Caki2 (cell line): ENCODE measurements at places on chromosomes 4 and X.

- no peak for DNase-seq
Measured at GRCh38 chr4:154422152-154422551, 69.4 kb downstream of the DCHS2 start.

GRCh38 chr4:19776929-19777328 lies 474.8 kb upstream of the SLIT2 start:
- no peak for DNase-seq

DNA sequence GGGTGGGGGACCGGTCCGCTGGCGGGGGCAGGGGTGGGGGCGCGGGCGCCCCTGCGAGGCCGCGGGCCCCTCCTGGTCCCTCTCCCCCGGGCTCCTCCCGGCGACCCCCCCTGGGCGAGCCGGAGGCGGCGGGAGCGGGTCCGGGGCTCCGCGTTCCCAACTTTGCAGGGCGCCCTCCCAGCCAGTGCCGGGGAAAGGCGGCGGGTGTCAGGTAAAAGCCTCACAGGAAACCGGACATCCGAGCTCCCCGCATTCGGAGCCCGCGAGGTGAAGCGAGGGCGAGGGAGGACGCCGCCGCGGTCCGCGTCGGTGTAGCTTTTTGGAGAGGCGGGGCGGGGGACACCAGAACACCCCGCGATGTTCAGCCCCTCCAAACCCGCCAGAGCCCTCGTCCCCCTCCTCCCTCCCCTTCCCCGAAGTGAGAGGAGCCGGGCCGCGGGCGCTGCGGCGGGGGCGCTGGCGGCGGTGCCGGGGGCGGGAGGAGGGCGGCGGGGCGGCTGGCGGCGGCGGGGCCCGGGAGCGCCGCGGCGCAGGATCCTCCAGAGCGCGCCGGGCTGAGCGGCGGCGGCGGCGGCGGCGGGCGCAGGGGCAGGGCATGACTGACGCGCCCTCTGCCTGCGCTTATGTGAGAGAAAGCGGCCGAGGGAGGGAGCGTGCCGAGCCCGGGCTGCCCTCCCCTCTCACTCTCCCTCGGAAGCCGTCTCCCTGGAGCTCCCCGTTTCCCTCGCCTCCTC lies at the start of gene VEGFC:
Gene VEGFC, minus strand, starts transcription at position 597 of the 734 bp plus-strand sequence. CDS start 611 bp downstream, outside the sequence.
- DNase-seq = peak; percentile 54

DNA sequence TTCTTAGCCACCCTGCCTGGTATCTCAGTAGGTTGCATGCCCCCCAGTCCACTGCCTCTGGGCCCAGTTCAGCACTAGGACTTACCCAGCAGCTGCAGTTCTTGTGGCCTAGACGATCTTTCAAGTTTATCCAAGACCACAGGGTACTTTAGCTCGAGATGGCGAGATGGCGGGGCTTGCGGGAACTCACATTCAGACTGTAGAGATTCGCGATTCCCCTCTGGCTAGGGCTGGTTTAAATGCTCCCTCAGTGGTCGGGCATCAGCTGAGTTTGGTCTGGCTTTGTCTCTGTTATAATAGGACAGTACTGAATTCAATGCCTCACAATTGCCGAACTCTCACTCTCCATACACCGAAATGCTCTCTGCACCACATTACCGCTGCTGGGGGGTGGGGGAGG lies 18.4 kb upstream of the RFC1 start:
- DNase-seq = no peak

GRCh38 chr4:35925806-35926205 lies 318.5 kb downstream of the ARAP2 start:
- DNase-seq = no peak

- DNase-seq = no peak
Measured at GRCh38 chrX:45360571-45360970, 159.9 kb upstream of the DIPK2B start.

DNA sequence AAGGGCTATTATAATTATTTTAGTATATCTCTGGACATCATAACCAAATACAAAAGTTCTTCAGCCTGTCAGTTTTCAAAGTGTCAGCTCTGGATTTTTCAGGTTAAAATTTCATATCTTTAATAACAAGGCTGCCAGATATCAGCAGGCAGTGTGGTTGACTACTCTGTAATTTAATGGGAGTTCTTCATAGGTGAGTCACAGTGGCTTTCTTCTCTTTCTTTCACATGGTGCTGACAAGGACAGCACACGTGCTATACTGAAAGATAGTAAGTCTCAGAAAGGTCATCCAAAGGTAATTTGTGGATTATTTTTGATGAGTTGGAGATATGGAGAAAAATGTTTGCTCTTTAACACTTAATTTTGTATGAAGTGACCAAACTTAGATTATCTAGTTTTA lies 43.2 kb downstream of the GALNT7 start:
- peak; percentile 69 for DNase-seq

GRCh38 chr4:182683661-182684060 lies 233.5 kb downstream of the DCTD start:
- no peak for DNase-seq

GRCh38 chrX:69555481-69556041 lies 51.4 kb downstream of the NALF2 start:
- no peak for DNase-seq

DNA sequence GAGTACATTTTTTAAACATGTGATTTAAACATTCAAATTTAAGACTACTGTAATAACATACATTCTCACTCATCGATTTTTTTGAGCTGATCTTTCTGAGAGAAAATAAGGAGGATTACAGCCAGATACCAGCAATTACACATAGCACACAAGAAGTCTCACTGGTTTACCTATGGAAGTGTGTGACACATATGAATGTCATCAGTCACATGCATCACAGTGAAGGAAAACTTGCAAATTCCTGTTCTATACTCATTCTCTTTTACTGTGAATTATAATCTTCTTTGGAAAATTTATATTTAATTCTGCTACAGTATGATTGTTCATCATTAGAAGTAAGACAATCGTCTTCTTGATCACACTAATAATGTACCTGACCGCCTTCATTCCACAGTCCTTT lies 21.3 kb upstream of the BMP2K start:
- DNase-seq = no peak

- DNase-seq = no peak
Measured at GRCh38 chr4:26356081-26356501, 35.3 kb downstream of the RBPJ start.

DNA sequence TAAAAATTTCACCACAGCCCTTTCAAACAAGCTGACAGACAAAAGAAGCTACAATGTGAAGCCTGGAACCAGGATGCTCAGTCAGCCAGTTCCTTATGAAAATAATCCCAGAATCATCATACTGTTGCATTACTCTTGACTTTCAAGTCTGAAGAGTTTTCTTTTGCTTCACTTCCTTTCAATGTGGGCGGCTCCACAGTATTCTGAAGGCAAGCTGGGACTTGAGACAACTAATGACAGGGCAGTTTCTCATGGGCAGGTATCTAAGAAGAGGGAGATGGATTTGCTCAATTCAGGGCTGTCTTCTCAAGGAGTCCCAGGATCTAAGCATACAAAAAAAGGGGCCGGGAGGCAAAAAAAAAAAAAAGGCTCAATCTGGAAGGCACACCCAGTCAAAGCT lies 173.4 kb downstream of the PAPSS1 start:
- no peak for DNase-seq

DNA sequence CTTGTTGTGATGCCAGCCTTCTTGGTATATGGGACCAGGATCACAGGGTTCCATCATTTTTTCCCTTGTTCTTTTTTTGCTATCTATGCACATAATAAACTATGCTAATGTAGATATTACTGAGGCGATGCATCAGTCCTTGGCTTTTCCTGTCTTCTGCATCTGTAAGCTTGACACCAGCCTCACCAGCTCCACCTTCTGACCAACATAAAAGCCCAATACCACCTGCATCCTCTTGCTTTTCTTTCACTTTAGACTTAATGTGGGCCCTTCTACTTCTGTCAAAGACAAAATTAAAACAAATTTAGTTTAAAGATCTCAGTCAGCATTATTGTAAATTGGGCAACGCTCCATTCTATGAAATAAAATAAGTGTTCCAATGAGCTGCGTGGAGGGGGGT lies 1718.8 kb upstream of the PCDH10 start:
- no peak for DNase-seq

GRCh38 chr4:85298037-85298436 lies 176.9 kb upstream of the ARHGAP24 start:
- no peak for DNase-seq

- DNase-seq = no peak
Measured at GRCh38 chrX:30688641-30689040, 35.4 kb downstream of the GK start.

- DNase-seq = no peak
Measured at GRCh38 chrX:56763556-56764152, 34.6 kb downstream of the NBDY start.

DNA sequence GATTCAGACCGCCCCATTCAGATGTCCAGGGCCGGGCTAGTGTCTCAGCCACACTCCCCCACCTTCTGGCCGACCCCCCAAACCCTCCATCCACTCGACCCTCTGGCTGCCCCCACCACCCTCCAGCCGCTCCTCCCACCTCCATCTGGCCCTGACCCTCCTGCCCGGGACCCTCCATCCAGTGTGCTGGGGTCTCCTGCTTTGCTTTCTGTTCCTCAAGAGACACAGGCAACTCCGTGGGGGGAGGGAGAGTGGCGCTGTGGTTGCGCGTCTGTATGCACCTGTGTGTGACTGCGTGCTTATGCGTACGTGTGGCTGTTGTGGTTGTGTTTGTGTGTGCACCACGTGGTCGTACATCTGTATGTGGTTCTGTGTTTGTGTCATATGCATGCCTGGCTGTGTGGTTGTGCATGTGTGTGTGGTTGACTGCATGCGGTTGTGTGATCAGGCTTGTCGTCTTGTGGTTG lies 33.3 kb downstream of the CPLX1 start:
- no peak for DNase-seq

GRCh38 chr4:66766557-66766956 lies 778.7 kb downstream of the CENPC start:
- no peak for DNase-seq

DNA sequence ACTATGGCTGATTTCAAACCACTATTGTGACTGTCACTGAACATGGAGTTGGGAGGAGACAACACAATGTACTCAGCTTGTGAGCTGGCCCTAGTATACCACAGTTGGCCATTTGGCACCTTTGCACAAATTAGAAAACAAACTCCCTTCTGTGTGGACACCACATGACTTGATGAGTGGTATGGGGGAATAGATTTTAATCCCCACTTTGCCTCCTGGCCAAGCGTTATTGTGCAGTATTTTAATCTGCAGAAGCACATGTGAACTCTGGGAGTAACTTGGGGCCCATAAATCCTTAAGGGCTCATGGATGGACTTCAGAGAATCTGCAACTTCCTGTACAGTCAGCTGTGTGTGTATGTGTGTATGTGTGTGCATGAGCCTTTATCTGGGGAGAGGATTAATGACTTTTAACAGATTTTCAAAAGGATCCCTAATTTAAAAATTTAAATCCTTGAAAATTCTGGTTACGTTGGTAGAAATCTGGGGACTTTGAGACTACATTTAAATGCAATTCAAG lies 105.0 kb upstream of the PAQR3 start:
- no peak for DNase-seq

DNA sequence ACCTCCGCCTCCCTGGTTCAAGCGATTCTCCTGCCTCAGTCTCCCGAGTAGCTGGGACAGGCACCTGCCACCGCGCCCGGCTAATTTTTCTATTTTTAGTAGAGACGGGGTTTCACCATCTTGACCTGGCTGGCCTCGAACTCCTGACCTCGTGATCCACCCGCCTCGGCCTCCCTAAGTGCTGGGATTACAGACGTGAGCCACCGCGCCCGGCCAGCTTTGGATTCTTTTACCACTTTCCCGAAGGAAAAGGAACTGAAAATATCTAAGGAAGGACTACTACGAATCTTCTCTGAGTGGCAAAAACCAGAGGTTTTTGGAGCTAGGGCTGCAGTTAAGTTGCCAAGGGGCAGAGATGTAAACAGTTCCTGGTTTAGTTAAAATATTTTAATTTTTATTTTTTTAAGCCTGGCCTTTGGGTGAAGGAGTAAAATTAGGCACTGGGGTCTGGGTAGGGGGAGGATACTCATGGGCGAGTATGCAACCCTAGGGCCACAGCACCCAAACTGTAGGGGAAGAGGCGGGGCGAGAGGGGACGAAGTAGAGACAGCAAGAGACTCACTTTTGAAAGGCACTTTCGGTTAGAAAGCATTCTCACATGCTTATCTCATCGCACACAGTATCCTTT lies 525 bp upstream of the CISD2 start:
- DNase-seq = no peak

- DNase-seq = no peak
Measured at GRCh38 chrX:104376937-104377336, 122.2 kb upstream of the ESX1 start.

- DNase-seq = no peak
Measured at GRCh38 chrX:46258356-46258755, 286.9 kb downstream of the ZNF674 start.

DNA sequence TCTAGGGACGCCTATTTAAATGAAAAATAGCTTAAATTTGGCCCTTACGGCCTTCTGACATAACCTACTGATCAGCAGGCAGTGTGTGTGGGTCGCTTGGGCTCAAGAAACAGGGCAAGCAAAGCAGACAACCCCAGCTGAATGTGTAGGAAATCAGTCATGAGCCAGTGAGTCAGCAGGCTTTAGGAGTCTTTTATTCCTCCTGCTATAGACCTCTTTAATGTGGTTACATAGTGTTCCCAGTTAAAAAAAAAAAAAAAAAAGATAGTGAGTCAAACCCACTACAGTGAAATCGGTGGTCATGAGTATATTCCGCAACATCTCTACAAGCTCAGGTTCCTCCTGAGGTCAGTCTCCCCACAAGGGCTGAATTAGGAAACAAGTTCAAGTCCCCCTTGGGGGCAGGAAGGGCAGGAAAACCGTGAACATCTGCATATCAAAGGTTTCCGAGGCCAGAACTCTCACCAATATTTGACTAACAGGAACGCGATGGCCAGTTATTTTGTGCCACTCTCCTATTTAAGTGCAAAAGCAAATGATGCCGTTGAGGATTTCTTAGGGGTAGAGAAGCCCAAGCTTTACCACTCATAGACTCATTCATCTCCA lies 32.7 kb downstream of the ACSL1 start:
- peak; percentile 90 for DNase-seq

- no peak for DNase-seq
Measured at GRCh38 chrX:10098270-10098713, 58.5 kb upstream of the CLCN4 start.

DNA sequence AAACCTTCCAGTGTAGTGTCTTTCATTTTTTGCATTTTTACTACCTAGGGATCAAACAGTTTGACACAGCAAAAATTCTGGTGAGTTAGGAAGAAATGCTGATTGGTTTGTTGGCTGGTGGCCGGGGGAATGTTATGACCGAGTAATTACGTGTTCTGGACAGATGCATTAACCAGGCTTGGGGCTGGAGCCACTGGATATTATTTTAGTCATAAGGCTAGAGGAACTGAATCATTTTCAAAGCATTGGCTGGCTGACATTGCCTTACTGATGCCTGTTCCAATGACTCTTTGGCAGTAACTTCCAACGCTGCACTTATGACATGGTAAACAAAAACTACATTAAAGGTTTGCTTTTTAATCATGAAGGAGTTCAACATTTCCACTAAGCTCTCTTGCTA lies 84.6 kb downstream of the FBXO8 start:
- peak; percentile 46 for DNase-seq
